ENCODE measurements at places on chromosomes 3 and 15.

- no peak for DNase-seq
Observed at GRCh38 chr3:33050071-33050653, 46.8 kb downstream of the GLB1 start.

DNA sequence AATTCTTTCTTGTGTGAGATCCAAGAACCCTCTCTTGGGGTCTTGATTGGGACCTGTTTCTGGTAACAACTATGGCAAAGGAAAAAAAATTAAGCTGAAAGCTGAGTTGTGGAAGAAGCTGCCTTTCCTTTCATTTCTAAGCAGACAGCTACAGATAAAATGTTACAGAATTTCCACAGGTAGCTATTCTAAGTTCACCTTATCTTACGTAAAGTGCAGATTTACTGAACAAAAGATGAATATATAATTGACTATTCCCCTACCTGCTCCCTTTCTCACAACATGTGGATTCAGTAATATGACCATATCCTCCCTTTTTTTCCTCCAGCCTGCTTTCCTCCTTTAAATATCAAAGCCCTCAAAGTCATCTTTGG lies 36.6 kb downstream of the CLEC3B start:
- DNase-seq, result no peak

GRCh38 chr3:158774965-158775364 lies 26.9 kb upstream of the MFSD1 start:
- no peak for DNase-seq

DNA sequence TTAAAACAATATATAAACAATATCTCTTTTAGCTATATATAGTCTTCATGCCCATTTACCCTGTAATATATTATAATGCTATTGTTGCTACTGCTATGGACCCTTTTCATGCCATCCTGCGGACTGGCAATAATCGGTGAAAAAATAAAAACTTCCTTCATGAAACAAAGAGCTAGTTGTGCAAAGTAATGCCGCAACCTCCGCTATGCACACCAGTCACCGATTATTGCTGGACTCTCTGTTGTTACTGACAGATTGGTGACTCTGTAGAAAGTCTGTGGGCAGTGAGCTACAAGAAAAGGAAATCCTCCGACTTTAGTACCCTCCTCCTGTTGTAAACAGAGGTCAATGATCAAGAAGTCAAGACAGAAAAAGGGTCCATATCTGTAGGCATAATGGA lies 17.9 kb upstream of the ICE2 start:
- no peak for DNase-seq

DNA sequence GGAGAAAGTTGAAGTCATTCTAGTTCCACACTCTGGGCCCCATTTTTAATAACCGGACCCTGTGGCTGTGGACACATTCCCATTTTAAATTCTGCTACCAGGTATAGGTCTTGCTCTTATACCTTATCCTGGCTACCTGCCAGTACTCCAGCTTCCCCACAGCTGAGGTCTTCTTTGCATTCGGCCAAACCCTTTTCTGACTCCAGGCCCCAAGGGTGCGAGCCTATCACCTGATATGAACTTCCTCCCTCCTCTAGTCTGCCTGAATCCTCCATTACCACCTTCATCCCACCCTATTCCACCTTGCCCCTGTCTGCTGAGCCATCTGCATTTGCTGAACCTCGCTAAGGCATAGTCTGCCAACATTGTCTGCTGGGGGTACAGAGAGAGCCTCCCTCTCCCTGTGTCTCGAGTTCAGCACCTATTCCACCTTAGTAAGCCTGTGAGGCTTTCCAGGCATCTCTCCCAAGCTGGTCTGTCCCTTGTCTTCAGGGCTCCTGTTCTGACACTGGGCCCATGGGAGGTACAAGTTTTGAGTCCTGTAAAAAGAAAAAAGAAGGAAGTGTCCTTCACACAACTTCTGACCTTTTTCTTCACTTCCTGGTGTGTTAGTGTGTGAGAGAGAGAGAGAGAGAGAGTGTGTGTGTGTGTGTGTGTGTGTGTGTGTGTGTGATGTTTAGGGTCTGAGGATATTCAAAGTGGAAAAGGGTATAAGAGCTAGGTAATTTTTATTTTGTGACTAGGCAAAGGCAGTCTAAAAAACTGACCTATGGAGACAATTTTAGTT lies 27.0 kb downstream of the PDE8A start:
- DNase-seq, result no peak

- no peak for DNase-seq
Observed at GRCh38 chr3:34582055-34582454, 783.6 kb downstream of the PDCD6IP start.

DNA sequence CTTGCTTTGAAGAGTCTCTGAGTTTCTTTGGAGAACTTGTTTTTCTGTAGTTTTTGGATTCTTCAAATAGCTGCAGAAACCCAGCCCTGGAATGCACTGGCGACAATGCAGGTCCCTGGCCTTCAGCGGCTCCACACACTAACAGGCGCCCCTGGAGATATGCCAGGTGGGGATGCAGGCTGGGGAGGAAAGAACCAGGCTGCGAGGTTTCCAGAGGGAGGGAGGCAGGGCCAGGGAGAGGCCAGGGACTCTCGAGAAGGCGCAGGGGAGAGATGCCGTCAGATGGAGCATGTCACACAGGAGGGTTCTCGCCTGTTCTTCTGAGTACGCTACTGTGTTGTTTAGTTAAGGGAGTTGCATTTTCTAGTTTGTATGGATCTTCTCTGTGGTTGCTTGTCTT lies 283.1 kb downstream of the GABRG3 start:
- no peak for DNase-seq

DNA sequence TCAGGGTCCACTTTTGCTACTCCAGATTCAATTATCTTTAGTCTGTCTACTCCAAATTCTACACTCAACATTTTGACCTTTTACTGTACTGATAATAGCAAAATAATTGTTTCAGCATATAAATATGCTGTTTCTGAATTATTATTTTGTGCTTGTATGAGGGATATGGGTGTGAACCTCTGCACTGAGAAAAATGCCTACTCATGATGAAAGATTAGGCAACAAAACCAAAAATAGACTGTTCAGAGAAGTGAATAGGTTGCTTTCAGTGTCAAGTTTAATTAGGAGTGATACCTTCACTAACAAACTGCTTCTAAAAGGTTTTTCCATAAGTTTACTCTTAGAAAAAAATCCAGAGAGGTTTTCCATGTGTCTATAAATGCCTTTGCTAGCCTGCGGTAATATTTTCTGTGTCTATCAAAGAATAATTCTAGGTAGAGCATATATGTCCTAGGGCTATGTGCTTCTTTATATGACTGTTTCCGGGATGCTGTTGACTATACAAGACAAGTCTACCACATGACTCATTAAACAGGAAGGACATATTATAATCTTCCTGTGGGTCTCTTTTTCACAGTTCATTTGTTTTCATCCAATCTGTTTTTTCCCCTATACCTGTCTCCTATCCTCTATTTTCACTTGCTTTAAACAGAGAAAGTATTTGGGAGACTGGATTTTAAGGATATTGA lies 218.5 kb upstream of the TTC14 start:
- no peak for DNase-seq

GRCh38 chr15:62164014-62164395 lies 1.1 kb downstream of the C2CD4B start:
- no peak for DNase-seq

DNA sequence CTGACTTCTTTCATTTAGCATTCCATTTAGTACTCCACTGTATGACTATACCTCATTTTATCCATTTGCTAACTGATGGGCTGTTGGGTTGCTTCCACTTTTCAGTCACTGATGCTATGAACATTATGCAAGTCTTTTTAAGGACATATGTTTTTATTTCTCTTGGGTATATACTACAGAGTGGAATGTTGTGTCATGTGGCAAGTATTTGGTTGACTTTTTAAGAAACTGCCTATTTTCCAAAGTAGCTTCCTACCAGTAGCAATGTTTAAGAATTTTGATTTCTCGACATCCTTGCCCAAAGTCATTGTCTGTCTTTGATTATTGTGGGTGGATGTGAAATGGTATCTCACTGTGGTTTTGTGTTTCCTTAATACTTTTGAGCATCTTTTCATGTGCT lies 110.1 kb upstream of the TPM1 start:
- no peak for DNase-seq

- no peak for DNase-seq
Observed at GRCh38 chr3:65348398-65348995, 660.7 kb upstream of the ADAMTS9 start.

- no peak for DNase-seq
Observed at GRCh38 chr3:151135541-151136337, 50.3 kb downstream of the MED12L start.

DNA sequence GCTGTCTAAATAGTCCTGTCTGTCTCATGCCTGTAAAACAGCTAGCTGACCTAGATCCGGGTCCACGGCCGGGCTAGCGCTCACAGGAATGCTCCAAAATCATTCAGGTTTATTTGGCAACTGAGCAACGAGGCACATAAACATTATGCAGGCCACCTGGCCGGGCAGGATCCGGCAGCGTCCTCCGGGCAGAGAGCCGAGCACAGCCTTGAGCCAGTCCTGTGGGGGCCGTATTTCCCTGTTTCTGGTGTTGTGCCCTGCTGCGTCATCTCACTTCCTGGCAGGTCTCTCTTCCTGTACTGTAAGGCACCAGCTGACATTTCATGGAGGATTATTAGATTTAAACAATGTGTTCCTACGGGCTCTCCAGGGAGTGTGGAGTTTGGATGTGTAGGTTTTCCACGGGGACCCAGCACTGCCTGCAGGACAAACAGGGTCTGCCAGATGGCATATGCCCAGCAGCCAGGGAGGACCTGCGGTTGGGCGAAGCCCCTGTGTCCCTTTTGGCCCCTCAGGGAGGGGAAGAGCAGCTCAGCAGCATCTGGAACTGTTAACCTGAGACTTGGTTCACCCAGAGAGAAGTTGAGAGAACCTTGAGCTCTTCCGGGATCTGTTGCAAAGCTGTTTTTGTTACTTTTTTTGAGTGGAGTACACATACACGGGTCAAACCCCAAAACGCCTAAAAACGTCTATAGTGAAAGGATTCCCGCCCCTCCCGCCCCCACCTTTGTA lies 16.6 kb upstream of the LRRK1 start:
- no peak for DNase-seq

DNA sequence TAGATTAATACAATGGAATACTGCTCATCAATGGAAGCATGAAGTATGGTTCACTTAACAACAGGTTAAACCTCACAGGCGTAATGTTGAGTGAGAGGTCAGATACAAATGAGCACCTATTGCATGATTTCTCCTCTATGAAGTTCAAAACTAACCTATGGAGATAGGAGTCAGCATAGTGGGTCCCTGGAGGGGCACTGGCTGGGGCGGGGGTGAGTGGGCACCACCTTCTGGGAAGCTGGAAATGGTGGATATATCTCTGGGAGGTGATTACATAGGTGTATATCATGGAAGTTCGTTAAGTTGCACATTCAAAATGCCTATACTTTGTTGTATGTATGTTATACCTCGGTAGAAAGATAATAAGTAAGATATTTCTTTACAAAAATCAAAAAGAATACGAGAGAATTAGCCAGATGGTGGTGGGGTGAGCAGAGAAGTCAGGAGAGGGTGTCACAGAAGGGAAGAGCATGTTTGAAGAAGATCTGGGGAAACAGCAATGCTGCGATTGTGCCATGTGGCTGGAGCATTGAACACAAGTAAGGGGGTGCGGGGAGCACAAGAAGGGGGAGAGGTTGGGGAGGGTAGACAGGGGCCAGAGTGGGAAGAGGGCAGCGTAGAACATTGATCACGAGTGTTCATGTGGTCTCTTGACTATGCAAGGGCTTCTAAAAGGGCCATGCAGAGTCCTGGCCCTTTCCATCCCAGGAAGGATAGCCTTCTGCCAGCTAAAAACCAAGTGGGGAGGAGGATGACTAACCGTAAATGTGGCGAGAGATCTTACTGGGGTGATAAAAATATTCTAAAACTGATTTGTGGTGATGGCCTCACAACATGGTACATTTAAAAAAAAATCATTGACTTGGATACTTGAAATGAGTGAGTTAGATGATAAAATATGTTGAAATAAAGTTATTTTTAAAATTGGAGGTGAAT lies 30.2 kb downstream of the ITGA11 start:
- DNase-seq, result no peak

DNA sequence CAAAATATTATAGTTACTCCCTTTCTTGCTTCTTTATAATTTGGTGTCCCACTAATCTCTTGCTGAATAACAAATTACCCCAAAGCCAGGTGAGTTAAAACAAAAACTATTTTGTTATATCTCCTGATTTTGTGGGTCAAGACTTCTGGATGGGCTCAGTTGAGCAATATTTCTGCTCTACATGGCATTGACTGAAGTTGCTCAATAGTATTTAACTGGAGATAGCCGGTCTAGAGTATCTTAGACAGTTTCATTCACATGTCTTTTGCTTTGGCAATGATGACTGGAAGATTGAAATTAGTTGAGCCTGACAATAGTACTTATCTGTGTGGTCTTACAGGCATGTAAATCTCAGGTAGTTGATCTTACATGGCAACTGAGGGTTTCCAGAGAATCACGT lies 51.0 kb upstream of the TP63 start:
- DNase-seq, result no peak

- DNase-seq, result no peak
Observed at GRCh38 chr3:159938714-159939113, 49.9 kb upstream of the IL12A start.

DNA sequence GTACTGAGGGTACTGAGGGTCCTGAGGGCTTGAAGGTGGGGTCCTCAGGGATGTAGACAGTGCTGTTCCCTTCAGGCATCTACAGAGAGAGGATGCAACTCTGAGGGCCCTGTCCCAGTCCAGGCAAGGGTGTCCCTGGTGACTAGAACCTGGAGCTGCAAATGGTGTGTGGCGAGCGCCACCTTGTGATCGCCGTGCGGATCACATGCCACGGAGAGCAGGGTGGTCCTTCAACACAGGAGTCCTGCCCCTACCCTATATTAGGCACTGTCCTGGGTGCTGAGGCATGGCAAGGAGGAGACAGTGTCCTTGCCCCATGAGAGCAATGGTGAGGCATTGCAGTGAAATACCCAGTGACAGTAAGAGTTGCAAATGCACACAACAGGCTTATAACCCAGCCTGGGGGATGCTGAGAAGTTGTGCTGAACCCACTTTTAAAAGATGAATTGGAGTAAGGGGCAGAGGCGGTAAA lies 23.6 kb downstream of the RHCG start:
- peak; percentile 16 for DNase-seq

DNA sequence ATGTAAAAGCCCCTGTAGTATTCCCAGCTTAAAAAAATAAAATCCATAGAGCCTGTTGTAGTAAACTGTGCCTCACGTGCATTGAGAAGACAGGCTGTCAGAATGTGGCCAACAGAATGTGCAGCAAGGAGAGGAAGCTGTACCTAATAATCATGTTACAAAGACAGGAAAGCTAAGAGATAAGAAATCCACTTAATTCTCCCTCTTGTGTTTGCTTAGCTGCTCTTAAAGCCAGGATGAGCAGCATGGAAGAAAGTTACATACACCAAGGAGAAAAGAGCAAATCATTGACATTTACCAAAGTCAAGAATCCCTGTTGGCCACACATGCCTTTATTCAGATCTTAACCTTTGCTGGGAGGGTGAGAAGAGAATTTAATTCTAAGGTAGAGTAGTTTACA lies 85.9 kb downstream of the TNIK start:
- DNase-seq, result no peak

DNA sequence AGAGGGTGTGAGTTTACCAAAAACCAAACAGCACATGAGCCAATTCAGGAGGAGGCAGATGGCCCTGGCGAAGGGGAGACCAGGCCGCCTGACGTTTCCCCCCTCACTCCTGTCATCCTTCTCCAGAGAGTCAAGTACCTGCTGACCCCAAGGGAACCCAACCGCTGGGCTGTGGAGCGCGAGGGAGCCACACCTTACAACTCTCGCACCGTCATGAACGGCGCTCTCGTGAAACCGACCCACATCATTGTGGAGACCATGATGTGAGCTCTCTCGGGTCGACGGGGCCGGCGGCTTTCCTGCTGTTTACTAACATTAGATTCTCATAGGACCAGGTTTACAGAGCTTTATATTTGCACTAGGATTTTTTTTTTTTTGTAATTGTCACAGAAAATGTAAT lies 55.4 kb downstream of the GRIP2 start:
- no peak for DNase-seq

All from hypothalamus (tissue), 51 donors.